Left renal pelvis (tissue), 4 donors: ENCODE measurements at places on chromosomes 6 and 20. TPM values are rescaled to one million over a fixed set of nuclear protein-coding genes. Genes with fewer than 3 reads are reported as not detected.

GRCh38 chr20:16158090-16158975, 414.9 kb downstream of the KIF16B start:
- no peak for DNase-seq

The EYS gene
- 1.1 TPM for polyA plus RNA-seq

- no peak for DNase-seq
These were observed 73.5 kb downstream of the TTLL2 start for GRCh38 chr6:167398214-167399050.

GRCh38 chr6:67640484-67640883, 994.6 kb upstream of the ADGRB3 start:
- DNase-seq: no peak
